ENCODE measurements at places on chromosomes 13 and 19.
A peak's percentile ranks its signal among the peaks of the same experiment; 100 is the strongest.

- no peak overlapping the region for H3K27ac ChIP-seq
- H3K4me3 ChIP-seq, result no peak overlapping the region
- no peaks in the 10 kb centered on the region for H3K4me1 ChIP-seq
- peaks cover 15% of the 10 kb centered on the region for H3K36me3 ChIP-seq
- no peaks in the 10 kb centered on the region for H3K27me3 ChIP-seq
These were observed 17.9 kb downstream of the ZSWIM4 start for GRCh38 chr19:13813147-13813546.

GRCh38 chr13:36211567-36211966 lies 2.8 kb downstream of the SOHLH2 start:
- H3K27me3 ChIP-seq, result no peaks in the 10 kb centered on the region
- H3K36me3 ChIP-seq, result no peaks in the 10 kb centered on the region

DNA sequence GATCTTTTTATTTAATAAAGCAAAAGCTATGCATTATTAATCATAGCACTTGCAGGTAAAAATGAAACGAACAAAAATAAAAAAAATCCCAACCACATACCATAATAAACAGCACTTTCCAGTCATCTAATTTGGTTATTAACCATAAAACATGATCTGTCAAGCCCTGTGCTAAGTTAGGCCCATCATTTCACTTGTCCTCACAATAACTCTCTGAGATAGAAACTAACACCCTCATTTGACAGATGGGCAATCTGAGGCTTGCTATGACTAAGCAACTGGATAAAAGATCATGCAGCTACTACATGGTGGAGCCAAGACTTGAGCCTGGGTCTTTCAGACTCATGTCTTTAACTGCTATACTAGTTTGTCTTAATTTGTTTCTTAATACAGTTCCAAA lies 21.8 kb downstream of the PROSER1 start:
- H3K27ac ChIP-seq, result no peak overlapping the region
- peaks cover 78% of the 10 kb centered on the region for H3K36me3 ChIP-seq

- no peaks in the 10 kb centered on the region for H3K4me1 ChIP-seq
- H3K27me3 ChIP-seq, result no peaks in the 10 kb centered on the region
- no peaks in the 10 kb centered on the region for H3K36me3 ChIP-seq
- no peak overlapping the region for H3K27ac ChIP-seq
These were observed 210.9 kb downstream of the GPC5 start for GRCh38 chr13:91609353-91609752.

DNA sequence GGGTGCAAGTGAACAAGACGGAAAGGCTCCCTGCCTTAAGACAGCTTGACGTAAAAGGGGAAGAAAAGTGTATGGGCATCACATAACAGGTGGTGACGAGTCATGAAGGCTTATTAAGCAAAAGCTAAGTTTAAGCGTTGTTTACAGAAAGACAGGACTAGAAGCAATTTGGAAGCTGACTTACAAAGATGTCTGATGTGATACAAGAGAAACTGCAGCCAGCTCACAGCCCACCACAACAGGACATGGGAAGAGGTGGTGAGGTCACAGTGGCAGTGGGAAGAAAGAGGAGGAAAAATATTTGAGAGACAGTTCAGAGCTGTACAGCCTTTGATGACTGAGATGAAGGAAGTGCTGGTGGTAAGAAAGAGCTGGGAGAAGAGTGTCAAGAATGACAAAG lies 181.6 kb downstream of the KLF12 start:
- H3K4me3 ChIP-seq, result no peak overlapping the region
- no peaks in the 10 kb centered on the region for H3K27me3 ChIP-seq
- no peak overlapping the region for H3K27ac ChIP-seq
- H3K36me3 ChIP-seq, result peaks cover 7% of the 10 kb centered on the region

- H3K4me3 ChIP-seq, result no peak overlapping the region
- DNase-seq, result no peak
- H3K27me3 ChIP-seq, result no peaks in the 10 kb centered on the region
- H3K4me1 ChIP-seq, result peaks cover 17% of the 10 kb centered on the region
These were observed 5.0 kb upstream of the CCDC194 start for GRCh38 chr19:17398902-17399527.

GRCh38 chr19:21850656-21851255 lies 14.8 kb upstream of the ZNF43 start:
- H3K4me1 ChIP-seq, result peaks cover 21% of the 10 kb centered on the region
- H3K27ac ChIP-seq, result peak overlapping the region; percentile 31
- peak overlapping the region; percentile 95 for H3K4me3 ChIP-seq
- no peaks in the 10 kb centered on the region for H3K27me3 ChIP-seq
- no peak for DNase-seq

DNA sequence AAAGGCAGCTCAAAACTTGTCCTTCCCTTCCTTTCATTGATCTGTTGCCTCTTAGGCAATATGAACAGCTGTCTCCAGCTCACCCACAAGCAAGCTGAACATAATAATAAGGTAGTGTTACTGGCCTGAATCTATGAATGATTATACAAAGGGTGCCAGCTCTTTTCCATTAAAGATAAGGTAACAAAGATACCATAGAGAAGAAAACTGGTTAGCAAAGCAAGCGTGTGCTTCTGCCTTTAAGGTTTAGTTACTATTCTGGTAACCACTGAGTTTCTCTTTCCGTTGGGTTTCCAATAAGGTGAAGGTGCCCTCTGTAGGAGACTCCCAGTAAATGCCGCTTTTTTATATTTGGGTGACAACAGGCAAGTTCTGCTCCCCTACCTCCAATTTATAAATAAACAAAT lies 12.1 kb upstream of the DACH1 start:
- no peak for DNase-seq
- H3K27me3 ChIP-seq, result no peaks in the 10 kb centered on the region
- H3K36me3 ChIP-seq, result no peaks in the 10 kb centered on the region

DNA sequence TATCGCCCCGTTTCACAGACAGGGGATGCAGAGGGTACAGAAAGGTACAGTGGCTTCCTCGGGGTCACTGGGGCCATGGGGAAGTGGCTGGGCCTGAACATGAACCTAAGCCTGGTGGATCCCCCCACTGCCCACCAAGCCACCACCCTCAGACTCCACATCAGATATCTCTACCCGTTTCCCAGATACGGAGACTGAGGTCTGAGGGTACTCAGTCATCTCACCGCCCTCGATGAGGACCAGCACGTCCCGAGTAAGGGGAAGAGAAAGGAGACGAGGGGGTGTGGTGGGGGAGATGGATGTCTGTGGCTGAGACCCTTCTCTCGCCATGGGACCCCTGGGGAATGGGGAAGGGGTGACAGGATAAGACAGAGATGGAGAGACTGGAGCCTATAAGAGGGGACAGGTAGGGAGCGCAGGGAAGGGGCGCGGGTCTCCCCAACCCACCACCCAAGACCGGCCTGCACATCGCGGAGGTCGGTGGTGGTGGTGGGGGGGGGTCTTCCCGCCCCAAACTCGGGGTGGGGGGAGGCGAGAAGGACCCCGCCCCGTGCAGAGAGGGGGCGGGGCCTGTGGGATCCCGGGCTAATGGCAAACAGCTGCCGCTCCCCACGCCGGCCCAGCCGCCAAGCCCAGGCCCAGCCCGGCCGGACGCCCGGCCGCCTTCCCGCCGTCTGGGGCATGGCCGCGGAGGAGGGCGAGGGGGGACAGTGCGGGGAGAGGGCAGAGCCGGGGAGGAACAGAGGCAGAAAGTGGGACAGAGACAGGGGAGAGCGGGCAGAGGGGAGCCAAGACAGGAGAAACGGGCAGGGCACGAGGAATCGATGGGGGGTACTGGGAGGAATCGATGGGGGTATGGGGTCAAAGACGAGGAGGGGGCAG lies 698 bp downstream of the KANK2 start:
- peak overlapping the region; percentile 74 for H3K4me3 ChIP-seq
- no peak overlapping the region for H3K27ac ChIP-seq
- DNase-seq, result no peak
- peaks cover 15% of the 10 kb centered on the region for H3K27me3 ChIP-seq
- peaks cover 19% of the 10 kb centered on the region for H3K4me1 ChIP-seq

- DNase-seq, result no peak
- no peak overlapping the region for H3K27ac ChIP-seq
- no peaks in the 10 kb centered on the region for H3K27me3 ChIP-seq
- no peaks in the 10 kb centered on the region for H3K36me3 ChIP-seq
These were observed 72.1 kb upstream of the MYCBP2 start for GRCh38 chr13:77398825-77399620.

DNA sequence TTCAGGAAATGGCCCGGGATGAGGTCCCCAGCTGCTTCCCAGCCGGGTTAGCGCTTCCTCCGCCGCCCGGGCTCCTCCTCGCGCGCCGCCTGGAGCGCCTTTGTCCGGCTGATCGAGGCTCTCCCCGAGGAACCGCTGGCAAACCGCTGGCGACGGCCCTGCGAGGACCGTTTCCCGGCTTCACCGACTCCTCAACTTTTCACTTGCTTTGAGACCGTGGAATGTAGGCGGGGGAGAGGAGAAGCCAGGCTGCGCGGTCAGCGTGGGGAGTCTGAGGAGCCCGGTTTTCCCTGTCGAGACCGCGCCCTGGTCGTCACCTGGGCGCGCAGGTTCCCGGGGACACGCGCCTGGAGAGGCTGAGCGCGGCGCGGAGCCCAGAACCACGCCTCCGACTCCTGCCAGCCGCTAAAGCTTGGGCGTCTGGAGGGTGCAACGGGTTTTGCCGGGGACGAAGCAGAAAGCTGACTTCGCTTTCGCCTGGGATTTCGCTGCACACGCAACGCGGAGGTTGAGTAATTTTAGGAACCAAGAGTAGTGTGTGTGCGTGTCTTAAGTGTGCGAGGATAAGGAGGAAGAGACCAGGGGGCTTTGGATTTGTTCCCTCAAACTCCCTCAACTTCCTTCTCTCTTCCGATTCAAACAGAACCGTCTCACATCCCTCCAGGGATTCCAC lies 7.3 kb upstream of the DGKH start:
- peaks cover 3% of the 10 kb centered on the region for H3K36me3 ChIP-seq
- H3K27ac ChIP-seq, result no peak overlapping the region
- peak overlapping the region; percentile 81 for H3K4me3 ChIP-seq
- peak; percentile 35 for DNase-seq

- no peaks in the 10 kb centered on the region for H3K27me3 ChIP-seq
- peaks cover 62% of the 10 kb centered on the region for H3K36me3 ChIP-seq
- DNase-seq, result no peak
- no peak overlapping the region for H3K4me3 ChIP-seq
- peaks cover 24% of the 10 kb centered on the region for H3K4me1 ChIP-seq
These were observed 3.5 kb upstream of the CD320 start for GRCh38 chr19:8311461-8312260.

DNA sequence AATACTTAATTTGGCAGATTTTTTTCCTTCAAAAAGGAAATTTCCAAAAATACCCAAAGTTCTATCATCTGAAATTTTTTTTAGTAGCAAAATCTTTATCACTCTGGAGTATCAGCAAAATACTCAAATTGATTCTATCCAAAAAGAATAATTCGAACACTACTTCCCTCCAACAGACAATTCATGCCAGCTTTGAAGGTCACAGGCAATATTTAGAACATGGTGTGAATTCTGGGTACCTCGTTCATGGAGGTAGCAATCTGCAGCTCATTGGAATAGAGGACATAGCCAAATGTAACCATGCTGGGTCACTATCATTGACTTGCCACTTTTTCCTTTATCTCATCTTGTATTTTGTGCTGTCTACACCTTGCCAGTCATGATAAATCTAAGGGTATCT lies 119.8 kb downstream of the STARD13 start:
- no peak overlapping the region for H3K4me3 ChIP-seq
- H3K27ac ChIP-seq, result no peak overlapping the region
- no peak for DNase-seq
- peaks cover 3% of the 10 kb centered on the region for H3K36me3 ChIP-seq
- H3K4me1 ChIP-seq, result no peaks in the 10 kb centered on the region

DNA sequence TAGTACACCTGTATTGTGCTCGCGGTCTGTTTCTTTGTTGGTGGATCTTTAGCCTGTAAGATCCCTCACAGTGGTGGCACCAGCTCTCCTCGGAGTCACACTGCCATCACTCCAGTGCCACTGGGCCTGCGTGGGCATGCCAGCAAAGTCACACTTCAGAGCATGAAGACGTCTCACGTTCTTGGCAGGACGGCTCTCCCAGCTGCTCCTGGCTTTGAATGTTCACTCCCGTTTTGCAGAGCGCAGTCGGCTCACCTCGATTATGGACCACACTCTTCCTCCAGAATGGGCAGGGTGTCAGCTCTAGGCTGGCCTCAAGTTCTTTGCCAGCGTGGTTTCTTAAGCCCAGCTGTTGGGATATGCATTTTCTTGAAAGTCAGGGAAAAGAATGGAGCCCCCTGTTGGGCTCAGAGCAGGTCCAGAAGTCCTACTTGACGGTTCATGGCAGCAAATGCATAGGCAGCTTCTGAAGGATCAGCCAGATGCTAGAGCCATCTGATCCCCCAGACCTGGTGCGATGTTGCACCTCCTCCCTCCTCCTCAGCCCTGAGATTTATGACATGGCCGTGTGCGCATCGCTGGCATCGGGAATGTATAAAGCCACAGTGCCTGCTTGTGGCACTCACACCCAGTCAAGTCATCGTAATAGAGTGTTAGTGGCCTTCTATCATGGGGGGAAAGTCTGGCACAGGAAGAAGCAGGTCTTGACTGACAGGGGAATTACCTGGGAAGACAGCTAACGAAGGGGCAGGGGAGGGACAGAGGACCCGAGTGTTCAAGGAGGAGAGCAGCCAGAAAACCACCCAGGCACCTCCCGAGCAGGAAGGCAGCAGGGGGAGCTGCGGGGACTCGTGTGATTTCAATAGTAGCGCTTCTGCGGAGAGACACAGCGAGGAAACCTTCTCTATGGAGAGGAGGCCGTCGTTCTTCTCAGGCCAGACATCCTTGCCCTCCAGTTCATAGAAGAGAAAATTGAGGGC lies 40.2 kb upstream of the NPAS1 start:
- H3K36me3 ChIP-seq, result peaks cover 9% of the 10 kb centered on the region
- no peaks in the 10 kb centered on the region for H3K27me3 ChIP-seq
- no peak overlapping the region for H3K4me3 ChIP-seq
- H3K27ac ChIP-seq, result no peak overlapping the region

GRCh38 chr13:105389373-105389772 lies 1146.1 kb downstream of the EFNB2 start:
- no peak overlapping the region for H3K4me3 ChIP-seq
- H3K27ac ChIP-seq, result peak overlapping the region; percentile 3
- no peak for DNase-seq
- no peaks in the 10 kb centered on the region for H3K36me3 ChIP-seq

GRCh38 chr13:95137096-95137495 lies 164.2 kb downstream of the ABCC4 start:
- H3K27ac ChIP-seq, result no peak overlapping the region
- H3K4me1 ChIP-seq, result no peaks in the 10 kb centered on the region
- peaks cover 14% of the 10 kb centered on the region for H3K36me3 ChIP-seq

DNA sequence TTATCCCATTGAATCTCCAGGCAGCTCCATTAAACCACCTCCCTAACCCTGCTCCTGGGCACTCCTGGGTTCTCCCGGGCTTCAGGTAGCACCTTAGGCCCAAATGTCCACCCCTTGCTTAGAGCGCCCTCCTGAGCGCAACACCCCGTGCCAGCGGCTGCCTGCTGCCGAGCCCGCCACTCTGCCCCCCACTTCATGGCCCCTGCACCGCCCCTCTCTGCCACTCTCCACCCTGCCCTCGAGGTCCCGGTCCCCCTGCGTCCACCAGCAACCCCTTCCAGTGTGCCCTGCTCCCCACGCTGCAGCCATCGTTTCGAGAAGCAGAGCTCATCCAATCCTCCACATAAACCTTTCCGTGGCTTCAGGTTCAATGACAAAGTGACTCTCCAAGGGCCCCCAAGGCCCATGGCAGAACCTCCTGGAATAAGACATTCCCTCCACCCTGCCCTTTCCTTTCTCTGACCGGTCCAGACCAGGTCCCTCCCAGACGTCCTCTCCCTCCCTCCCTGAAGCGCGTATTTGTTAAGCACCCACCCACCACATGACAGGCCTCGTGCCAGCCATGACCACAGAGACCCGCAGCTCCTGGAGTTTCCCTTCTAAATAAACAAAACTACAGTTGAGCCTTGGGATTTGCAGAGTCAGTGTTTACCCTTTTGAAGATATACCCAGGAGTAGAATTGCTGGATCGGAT lies 66.6 kb downstream of the ARHGEF18 start:
- no peaks in the 10 kb centered on the region for H3K27me3 ChIP-seq
- no peak overlapping the region for H3K27ac ChIP-seq
- no peak for DNase-seq
- no peak overlapping the region for H3K4me3 ChIP-seq
